ENCODE measurements at places on chromosomes 16 and 17. TPM values are rescaled to one million over a fixed set of nuclear protein-coding genes. Genes with fewer than 3 reads are reported as not detected.

The CACNG5 gene
- total RNA-seq = not detected

The FOXN1 gene
- total RNA-seq = not detected

- no peak overlapping the region for H3K27ac ChIP-seq
- no peaks in the 10 kb centered on the region for H3K27me3 ChIP-seq
Observed at GRCh38 chr17:28760601-28761562, 17.1 kb downstream of the TRAF4 start.

- no peaks in the 10 kb centered on the region for H3K27me3 ChIP-seq
- H3K36me3 ChIP-seq = no peaks in the 10 kb centered on the region
- H3K27ac ChIP-seq = no peak overlapping the region
- H3K4me1 ChIP-seq = no peaks in the 10 kb centered on the region
- H3K4me3 ChIP-seq = no peak overlapping the region
Observed at GRCh38 chr17:20916383-20916782, 126.4 kb downstream of the USP22 start.

GRCh38 chr16:51896013-51896412, 650.9 kb downstream of the TOX3 start:
- H3K27me3 ChIP-seq = no peaks in the 10 kb centered on the region
- no peaks in the 10 kb centered on the region for H3K36me3 ChIP-seq
- no peak overlapping the region for H3K27ac ChIP-seq
- DNase-seq = no peak

Data from muscle of leg (tissue), 16 donors.